Stimulated activated CD8-positive, alpha-beta memory T cell treated with anti-CD3 and anti-CD28 coated beads, Interleukin-7, amount 100 ng/mL, for 1 hour (primary cell): ENCODE measurements at places on chromosomes 7 and 10.

GRCh38 chr7:159144758-159145489 lies at the start of gene VIPR2:
Gene VIPR2 (minus strand): TSS chr7:159144867. CDS start chr7:159144771, 96 bp downstream.
- DNase-seq: no peak

GRCh38 chr7:36157527-36158320 lies 4.7 kb downstream of the EEPD1 start:
- no peak for DNase-seq

GRCh38 chr10:128624656-128625530 lies 498.7 kb upstream of the MKI67 start:
- DNase-seq: no peak

- DNase-seq: no peak
These were observed 36.1 kb upstream of the BET1 start for GRCh38 chr7:94040254-94040653.

DNA sequence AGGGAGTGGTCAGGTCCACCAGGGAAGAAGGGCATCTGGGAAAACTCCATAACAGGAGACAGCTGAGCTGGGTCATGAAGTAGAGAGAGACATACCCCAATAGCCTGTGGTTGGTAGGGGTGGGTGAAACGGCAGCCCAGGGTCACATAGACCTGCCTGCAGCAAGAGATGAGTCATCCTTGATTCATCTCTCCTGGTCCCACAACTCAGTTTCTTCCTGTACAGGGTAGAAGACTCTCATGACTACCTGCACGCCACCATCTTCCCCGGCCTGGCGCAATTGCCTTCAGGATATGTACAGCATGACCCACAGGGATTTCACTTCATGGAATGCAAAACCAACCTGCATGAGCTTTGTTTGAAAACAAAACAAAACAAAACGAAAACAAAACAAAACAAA lies 45.1 kb upstream of the ADAM12 start:
- DNase-seq: no peak

DNA sequence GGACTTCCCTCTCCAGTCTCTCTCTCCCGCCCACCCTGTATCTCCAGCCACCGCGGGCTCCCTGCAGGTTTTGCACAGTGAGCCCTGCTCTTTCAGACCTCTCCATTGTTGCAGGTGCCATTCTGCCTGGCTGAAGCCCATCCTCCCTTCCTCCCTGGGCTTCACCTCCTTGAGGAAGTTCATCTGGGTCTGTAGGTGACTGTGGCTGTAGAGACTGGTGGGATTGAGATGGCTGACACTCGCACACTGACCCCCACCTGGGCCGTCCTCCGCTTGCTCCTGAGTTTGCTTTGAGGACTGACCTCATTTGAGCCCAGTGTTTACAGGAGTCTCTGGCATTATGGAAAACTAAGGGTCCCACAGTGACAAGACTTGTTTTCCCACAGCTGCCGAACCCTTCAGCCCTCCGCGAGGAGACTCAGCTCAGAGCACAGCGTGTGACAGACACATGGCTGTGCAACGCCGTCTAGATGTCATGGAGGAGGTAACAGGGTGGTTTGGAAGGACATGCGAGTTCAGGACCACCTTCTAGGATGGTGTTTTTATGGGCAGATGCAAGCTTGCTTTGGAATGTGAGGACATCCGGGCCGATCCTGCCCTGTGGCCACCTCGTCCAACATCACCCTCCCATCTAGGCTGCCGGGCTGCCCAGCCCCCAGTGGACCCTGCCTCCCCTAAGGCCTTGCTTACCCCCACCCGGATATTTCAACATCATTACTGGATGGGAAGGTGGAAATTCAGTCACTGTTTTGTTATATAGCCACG lies 9.3 kb downstream of the PLAC9 start:
- DNase-seq: no peak

- DNase-seq: no peak
These were observed 266.6 kb downstream of the HDAC9 start for GRCh38 chr7:18762189-18762588.

- DNase-seq: no peak
These were observed 348.2 kb downstream of the SDK1 start for GRCh38 chr7:3649250-3649649.

DNA sequence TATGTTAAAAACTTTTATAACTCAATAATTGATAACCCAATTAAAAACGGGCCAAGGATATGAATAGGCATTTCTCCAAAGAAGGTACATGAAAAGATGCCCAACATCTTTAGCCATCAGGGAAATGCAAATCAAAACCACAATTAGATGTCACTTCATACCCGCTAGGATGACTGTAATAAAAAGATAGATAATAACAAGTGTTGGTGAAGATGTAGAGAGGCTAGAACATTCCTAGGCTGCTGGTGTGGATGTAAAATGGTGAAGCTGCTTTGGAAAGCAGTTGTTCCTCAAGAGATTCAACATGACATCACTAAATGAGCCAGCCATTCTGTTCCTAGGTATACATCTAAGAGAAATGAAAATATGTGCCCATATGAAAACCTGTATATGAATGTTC lies 35.6 kb downstream of the CAMK1D start:
- DNase-seq: no peak
